Endothelial cell (in vitro differentiated cells): ENCODE measurements at places on chromosomes 2 and 18. TPM values are rescaled to one million over a fixed set of nuclear protein-coding genes. Genes with fewer than 3 reads are reported as not detected.

The GLI2 gene
- total RNA-seq = 1.2 TPM

The CYP1B1 gene
- total RNA-seq = 1.2 TPM

DNA sequence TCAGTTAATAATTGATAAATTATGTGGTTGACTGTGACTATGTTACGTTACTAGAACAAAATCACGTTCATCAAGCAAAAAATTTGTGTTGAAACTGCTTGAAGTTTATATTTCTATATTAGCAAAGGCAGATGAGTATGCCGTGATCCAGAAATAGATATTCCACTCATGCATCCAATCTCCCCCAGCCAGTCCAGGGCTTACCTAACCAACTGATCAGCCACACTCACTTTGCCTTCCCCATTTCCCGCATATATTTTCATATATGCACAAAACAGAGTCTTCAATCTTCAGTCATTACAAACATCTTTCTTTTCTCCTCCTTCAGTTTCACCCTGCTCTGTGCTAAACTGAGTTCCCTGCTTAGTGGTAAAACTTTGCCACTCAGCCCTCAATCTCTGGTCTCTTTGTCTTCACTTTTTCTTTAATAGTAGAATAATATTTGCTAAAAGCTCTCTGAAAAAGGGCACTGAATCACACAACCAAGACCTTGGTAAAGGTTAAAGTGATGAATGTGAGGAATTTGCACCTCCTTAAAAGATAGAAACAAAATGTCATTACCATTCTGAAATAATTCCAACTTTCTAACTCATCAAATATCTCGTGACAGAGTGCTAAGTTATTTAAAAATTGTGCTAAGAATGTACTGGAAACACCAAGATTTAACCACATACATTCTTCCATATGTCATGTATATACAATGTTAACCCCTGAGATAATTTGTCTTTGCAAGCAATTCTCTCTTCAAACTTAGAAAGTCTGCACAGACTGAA is 893.2 kb upstream of the CRIM1 start:
- H3K4me3 ChIP-seq = no peak overlapping the region
- no peaks in the 10 kb centered on the region for H3K36me3 ChIP-seq
- no peaks in the 10 kb centered on the region for H3K4me1 ChIP-seq
- H3K27ac ChIP-seq = no peak overlapping the region

DNA sequence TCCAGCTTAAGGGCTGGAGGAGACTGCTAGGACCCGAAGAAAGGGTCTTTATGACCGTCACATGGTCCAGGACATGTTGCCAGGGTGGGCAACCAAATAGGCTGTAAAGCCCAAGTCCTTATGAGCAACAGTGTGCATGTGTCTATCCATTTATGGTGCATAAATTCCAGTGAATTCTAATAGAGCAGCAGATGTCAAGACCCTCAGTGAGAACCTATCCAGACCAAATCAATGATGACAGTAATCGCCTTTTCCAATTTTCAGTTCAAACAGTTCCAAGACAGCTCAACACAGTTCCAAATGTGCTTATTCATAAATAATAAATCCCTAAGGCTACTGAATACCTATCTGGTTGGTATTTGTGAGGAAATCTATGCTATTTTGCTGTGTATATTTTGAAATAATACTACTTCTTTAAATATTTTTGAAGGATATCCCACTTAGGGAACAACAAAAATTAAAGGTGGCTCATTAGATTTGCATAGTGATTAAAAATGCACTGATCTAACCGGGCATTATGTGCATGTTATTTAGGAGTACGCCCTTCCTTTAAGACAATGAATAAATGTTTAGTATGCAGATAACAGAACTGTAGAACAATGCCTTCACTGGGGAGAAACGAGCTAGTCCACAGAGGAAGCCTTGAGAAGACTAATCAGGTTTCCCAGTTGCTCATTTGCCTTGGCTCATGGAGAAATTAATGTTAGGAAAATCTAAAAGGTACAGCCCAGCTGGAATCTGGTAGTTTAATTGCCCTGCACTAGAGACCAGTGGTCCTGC is 519.5 kb upstream of the CHAC2 start:
- DNase-seq = no peak
- H3K27ac ChIP-seq = no peak overlapping the region
- no peak overlapping the region for H3K4me3 ChIP-seq
- H3K36me3 ChIP-seq = no peaks in the 10 kb centered on the region
- peaks cover 4% of the 10 kb centered on the region for H3K4me1 ChIP-seq
- peaks cover 2% of the 10 kb centered on the region for H3K27me3 ChIP-seq

GRCh38 chr2:29697181-29697580 is 224.2 kb downstream of the ALK start:
- H3K27ac ChIP-seq = no peak overlapping the region
- H3K4me3 ChIP-seq = no peak overlapping the region
- peaks cover 2% of the 10 kb centered on the region for H3K27me3 ChIP-seq
- DNase-seq = no peak

DNA sequence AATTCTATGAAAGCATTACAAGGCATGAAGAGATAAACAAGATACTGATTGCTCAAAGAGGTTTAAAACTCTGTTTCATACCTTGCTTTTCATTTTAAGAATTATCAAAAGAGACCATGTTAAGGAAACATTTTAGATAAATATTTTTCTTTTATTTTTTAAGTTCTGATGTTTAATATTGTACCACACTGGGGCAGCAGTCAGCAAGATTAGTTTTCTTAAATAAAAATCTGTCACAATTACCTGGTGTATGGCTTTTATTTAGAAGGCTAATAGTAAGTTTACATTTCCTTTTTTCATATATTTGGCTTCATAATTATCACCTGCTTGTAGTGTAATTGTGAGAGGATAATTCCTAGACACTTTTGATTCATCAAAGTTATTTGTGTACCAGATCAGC is 46.4 kb downstream of the ZNF804A start:
- H3K4me1 ChIP-seq = no peaks in the 10 kb centered on the region
- no peak overlapping the region for H3K4me3 ChIP-seq
- no peaks in the 10 kb centered on the region for H3K27me3 ChIP-seq
- DNase-seq = no peak
- H3K27ac ChIP-seq = no peak overlapping the region

DNA sequence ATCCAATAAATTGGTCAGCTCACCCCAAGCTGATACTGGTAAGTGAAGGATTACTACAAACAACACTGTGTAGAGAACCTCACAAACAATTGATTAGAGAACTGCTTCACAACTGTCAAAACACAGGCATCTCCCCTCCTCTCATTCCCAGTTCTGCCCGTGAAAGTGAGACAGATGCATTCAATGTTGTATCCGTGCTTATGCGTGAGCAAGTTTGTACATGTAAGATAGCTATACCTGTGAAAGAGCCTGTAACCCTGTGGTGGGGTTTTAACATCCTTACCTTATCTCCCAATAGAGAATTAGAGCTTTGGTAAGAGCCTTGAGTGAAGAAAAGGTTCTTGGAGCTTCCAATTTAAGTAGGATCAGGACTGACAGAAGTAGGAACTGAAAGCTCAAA is 9.1 kb downstream of the MARCHF4 start:
- no peak overlapping the region for H3K27ac ChIP-seq
- no peak overlapping the region for H3K4me3 ChIP-seq
- peaks cover 4% of the 10 kb centered on the region for H3K27me3 ChIP-seq
- no peaks in the 10 kb centered on the region for H3K36me3 ChIP-seq

DNA sequence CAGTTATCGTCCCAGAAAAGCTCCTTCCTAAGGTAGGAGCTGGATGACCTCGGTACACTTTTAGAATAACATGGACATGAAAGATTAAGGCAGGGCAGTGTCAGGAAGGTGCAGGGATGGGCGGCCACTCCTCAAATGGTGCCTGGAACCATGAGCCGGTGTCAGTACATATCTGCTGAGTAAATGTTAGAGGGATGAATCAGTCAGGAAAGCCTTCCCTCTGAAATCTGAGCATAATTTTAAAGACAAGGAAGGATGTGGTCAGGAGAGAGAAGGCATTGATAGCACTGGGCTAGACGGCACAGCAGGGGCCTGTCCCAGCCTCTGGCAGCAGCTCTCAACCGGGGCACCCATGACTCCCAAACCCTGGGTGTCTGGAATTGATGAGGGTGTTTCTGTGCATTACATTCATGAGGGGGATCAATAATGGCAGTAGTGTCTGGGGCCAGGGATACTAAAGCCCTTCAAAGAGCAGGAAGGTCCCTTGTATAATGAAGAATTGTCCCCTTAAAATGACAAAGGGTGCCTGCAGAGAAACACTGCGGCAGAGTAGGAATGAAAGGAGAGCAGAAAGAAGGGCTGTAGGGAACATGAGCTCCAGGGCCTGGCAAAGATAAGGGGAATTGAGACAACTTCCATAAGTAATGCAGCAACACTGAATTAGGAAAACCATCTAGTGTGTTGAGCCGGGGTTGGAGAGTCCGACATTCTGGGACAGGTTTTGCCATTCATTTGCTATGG is 162.3 kb upstream of the REV1 start:
- H3K36me3 ChIP-seq = no peaks in the 10 kb centered on the region
- no peak overlapping the region for H3K27ac ChIP-seq
- no peak for DNase-seq
- H3K4me1 ChIP-seq = peaks cover 6% of the 10 kb centered on the region
- peaks cover 2% of the 10 kb centered on the region for H3K27me3 ChIP-seq
- no peak overlapping the region for H3K4me3 ChIP-seq

DNA sequence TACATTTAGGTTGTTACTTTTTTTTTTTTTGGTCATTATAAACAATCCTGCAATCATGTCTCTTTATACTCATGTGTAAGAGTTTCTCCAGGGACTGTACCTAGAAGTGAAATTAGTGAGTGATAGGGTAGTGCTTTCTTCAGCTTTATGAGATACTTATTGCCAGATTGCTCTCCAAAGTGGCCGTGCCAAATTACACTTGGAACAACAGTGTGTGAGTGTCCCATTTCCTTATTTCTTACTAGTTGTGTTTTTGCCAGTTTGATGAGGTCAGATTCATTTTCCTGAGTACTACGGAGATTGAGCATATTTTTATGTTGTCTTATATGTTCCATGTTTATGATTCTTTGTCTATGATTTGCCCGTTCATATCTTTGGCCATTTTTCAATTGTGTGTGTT is 39.2 kb downstream of the GALNT1 start:
- DNase-seq = no peak
- no peak overlapping the region for H3K4me3 ChIP-seq
- H3K36me3 ChIP-seq = peaks cover 8% of the 10 kb centered on the region
- H3K27me3 ChIP-seq = no peaks in the 10 kb centered on the region
- peak overlapping the region; percentile 33 for H3K27ac ChIP-seq
